Heart left ventricle (tissue), 16 donors: ENCODE measurements at places on chromosomes 16 and 17.

DNA sequence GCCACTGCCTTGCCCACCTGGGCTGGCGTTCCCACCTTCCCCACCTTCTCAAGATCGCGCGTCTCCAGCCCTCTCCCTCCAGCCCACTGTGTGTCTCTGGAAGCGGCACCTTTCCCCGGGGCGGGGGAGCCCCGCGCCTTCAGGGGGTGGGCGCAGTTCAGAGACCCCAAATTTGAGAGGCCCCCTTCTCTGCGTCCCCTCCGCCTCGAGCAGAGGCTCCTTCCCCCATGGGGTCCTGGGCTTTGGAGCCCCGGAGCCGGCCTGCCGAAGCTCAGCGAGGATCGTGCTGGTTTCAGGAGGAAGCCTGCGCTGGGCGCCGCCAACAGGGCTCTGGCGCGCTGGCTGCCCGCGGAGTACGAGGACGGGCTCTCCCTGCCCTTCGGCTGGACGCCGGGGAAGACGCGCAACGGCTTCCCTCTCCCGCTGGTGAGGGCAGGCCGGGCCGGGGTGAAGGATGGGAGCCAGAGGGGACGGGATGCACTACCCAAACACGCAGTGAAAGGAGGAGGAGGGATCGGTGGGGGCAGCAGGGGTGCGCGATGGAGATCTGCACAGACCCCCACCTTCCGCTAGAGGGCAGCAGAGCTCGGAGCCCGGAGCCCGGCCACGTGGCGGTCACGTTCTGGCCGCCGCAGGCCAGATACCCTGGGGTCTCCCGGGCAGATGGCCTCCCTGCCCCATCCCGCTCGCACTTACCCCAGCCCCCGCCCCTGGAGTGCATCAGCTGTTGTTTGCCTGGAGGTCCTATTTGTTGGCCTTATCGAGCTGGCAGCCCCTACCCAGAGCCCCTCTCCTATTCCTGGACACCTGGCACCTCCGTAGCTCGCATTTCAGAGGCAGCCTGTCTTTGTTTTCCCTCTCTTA is 11.1 kb downstream of the LPO start:
- DNase-seq: peak; percentile 70

DNA sequence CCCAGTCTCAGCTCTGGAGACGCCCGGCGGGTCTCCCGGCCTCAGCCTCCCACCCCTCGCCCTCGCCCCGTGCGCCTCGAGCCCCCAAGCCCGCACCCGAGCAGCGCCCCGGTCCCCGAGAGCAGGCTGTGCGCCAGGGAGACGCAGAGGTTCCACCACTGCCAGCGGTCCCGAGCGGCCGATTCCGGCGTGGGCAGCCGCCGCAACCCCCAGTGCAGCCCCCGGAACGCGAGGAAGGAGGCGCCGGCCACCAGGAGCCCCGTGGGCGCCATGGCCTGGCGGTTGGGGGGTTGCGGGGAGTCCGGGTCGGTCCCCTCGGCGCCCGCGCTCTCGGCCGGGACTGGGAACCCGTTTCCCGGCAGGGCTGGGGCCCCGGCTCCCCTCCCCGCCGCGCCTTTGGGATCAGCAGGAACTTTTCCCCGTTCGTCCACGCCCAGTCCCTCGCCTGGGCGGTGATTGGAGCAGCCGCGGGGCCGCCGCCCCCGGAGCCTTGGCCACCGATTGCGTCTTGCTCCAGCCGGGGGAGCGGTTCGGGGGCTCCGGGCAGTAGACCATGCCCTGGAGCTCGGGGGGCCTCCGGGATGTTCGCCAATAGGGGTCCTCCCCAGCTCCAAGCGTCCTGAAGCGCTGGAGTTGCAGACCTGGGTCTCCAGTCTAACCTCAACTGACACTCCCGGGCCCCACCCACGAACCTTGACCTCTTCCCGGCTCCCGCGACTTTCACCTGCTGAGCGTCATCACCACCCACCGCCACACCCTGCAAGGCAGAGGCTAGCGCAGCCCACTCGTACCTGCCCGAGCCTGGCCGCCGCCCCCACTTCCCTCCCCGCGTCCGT is at the start of gene TLCD2:
Gene TLCD2, minus strand, starts transcription at position 407 of the 836 bp plus-strand sequence. Its CDS starts 135 bp downstream, at position 272.
- DNase-seq: peak; percentile 84

GRCh38 chr17:50923611-50924010 is 57.5 kb upstream of the TOB1 start:
- no peak for DNase-seq

DNA sequence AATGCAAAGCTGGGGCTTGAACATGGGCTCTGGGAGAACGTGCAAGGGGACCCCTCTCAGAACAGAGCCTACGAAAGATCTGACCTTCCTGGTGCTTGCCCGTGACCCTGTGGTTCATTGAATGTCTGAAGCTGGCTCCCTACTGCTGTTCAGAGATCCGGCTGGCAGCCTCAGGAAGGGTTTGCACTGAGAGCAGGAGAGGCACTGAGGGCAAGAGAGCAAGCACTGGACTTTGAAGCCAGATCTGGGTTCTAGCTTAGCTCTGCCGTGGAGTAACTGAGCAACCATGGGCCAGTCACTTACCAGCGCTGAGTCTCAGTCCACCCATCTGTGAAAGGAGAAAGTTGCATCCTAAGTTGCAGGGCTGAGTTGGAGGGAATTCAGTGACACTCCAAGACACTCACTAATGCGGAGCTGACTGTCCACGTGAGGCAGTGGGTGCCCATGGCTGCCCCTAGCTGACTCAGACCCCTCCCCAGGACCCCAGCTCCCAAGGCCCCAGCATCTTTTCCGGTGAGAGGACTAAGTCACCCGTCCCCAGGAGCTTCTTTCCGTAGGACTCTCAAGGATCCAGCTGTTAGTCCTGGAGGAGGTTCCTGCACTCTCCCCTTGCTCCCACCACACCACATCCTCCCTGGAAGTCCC is 41.3 kb downstream of the BEAN1 start:
- DNase-seq: no peak

GRCh38 chr16:4136229-4136813 is 20.1 kb upstream of the ADCY9 start:
- peak; percentile 57 for DNase-seq

DNA sequence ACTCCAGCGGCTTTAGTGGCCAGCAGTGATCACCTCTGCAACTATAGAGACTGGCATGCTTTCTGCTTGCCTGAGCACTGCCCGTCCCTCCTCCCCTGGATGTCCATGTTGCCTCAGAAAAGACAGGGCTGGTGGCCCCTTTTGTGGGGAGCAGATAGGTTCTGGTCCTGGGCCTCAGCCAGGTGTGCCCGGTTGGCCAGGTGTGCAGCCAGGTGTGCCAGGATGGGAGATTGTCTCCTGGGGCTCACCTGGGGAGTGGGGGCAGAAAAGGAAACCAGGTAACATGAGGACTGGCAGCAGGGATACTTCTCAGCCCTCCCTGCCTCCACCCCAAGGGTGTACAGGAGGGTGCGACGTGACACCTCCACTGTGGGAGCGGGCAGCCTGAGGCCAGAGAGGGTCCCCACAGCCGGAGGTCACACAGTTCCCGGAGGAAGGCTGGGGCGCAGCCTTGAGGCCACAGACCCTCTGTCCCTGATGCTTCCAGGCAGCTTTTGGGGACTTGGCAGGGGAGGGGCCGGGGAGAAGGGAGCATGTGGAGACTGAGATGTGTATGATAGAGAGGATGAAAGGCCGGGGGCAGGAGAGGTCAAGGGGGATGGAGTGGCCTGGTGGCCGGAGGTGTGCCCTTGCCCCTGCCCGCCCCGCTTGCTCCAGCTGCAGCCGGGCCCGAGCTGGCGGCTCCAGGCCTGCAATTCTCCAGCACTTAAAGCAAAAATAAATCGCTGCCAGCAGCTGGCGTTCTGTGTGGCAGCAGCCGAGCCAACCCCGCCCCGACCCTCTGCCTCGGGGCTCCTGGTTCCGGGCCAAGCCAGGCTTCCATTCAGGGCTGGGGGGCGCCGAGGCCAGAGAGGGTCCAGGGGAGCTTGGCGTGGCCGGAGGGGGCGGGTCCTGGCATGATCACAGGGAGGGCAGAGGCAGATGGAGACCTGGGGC is 6.7 kb downstream of the KCNJ12 start:
- no peak for DNase-seq

- DNase-seq: no peak
Measured at GRCh38 chr17:58630883-58631522, 60.8 kb downstream of the TEX14 start.

GRCh38 chr17:80573701-80574100 is 29.1 kb downstream of the RPTOR start:
- DNase-seq: no peak

DNA sequence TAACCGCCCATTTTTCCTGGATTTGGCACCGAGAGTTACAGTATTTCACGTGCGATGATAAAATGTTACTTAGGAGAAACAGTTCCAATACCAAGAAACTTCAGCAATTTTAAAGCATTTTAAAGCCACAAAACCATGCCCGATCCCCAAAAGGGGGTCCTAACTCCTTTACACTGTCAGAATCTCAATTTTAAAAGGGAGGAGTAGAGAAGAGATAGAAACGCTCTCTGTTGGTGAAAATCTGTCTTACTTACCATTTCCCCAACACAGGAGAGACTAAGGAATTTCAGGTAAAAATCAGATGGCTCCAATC is 526 bp upstream of the RNASEK start:
- DNase-seq: no peak

DNA sequence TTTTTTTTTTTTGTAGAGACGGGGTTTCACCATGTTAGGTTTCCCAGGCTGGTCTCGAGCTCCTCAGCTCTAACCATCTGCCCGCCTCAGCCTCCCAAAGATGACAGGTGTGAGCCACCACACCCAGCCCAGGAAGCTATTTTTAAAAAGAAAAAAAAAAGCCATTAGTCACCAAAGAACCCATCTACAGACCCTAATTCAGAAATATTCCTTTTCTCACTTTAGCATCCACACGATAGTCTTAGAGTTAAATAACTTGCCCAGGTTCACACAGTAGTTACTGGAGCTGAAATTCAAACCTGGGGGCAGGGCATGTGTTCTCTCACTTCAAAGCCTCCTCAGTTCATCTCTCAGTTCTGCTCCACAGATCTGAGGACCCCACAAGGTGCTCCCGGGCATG is 70.3 kb upstream of the NOL11 start:
- no peak for DNase-seq

DNA sequence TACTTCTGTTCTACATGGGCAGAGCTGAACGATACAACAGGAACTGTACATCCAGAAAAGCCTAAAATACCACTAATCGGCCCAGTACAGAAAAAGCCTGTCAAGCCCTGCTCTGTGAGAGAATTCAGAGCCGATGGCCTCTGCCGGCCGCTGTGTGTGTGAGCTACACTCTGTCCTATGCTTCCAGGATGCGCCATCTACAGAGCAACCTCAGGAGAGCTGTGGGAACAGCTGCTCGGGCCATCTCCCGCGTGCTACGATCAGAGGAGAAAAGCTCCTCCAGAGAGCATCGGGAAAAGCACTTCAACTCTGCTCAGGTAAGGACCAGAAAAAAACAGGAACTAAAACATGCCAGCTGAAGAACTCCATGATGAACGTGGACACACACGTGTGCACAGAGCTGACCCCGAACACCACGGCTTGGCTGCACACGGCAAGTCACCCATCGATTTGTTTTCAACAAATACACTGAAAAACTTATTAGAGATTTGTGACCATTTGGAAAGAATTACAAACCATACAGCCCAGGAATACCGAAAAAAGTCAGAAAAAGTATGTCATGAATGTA is 115.9 kb downstream of the ANKRD11 start:
- DNase-seq: peak; percentile 58

DNA sequence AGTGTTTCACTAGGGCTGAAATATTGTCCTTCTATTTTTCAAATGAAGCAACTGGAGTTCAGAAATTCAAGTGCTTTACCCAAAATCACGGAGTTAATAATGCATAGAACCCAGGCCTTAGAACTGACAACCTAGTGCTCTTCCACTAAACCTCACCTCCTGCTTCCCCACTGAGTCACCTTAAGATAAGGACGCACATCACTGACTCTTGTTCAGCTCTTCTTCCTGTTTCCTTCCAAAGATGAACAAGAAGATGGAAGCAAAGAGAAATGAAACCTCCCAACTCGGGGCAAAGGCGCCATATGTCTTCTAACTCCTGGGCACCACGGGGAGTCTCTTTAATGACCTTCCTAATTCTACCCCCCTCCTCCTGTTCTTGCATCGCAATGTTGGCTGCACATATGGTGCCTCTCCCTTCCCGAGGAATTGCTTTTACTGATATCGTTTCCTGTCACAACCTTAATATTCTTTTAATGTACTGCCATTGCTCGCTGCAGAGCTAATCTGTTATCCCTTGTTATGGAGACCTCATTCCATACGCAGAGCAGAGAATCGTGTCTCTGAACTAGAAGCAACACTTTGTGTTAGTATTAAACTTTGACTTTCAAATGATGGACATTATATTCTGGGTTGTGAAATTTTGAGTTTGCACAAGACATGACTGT is 591.4 kb downstream of the TMEM114 start:
- DNase-seq: no peak

DNA sequence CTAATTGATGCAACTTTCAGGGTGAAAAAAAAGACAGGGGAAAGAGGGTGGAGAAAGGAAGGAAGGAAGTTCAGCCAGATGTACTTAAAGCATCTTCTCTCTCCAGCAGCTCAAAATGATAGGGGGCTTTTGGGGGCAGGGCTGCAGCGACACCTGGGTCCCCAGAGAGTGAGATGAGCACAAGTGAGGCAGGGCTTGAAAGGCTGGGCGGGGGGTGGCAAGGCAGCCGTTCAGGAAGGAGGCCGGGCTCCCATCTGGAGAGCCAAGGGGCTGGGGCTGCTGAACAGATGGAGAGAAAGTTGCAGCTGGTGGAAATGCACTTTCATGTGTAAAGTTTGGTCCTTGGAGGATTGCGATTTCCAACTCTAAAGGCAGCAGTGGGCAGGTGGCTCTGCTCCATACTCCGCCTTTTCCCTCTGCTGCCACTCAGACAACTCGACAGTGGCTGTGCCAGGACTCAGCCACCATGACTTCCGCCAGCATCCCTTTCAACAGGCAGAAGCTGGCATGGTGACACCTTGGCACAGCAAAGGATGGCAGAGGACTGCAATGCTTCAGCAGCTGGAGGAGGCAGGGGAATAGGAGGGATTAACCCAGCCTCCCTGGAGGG is 7.7 kb downstream of the SLC35B1 start:
- peak; percentile 55 for DNase-seq

GRCh38 chr16:21646721-21647561 is 5.5 kb downstream of the IGSF6 start:
- no peak for DNase-seq

- peak; percentile 85 for DNase-seq
Measured at GRCh38 chr16:49639739-49640431, 216.0 kb downstream of the ZNF423 start.

GRCh38 chr17:2347805-2348685 is 10.7 kb downstream of the SGSM2 start:
- DNase-seq: no peak

- no peak for DNase-seq
Measured at GRCh38 chr16:3188925-3189825, 1.2 kb downstream of the OR1F1 start.

- no peak for DNase-seq
Measured at GRCh38 chr16:58442547-58442946, 50.3 kb downstream of the GINS3 start.
